ENCODE measurements at places on chromosomes 13 and 19. TPM values are rescaled to one million over a fixed set of nuclear protein-coding genes. Genes with fewer than 3 reads are reported as not detected.
A peak's percentile ranks its signal among the peaks of the same experiment; 100 is the strongest.

GRCh38 chr13:74367193-74367592 lies 233.0 kb upstream of the KLF12 start:
- DNase-seq, result no peak

Gene CPAMD8
- total RNA-seq, result 7.9 TPM

GRCh38 chr13:61728471-61728870 lies 312.8 kb upstream of the PCDH20 start:
- DNase-seq, result no peak

GRCh38 chr19:57656346-57656745 lies 12.4 kb upstream of the ZSCAN4 start:
- DNase-seq, result no peak

- DNase-seq, result no peak
Measured at GRCh38 chr19:49831592-49831991, 13.5 kb downstream of the MED25 start.

DNA sequence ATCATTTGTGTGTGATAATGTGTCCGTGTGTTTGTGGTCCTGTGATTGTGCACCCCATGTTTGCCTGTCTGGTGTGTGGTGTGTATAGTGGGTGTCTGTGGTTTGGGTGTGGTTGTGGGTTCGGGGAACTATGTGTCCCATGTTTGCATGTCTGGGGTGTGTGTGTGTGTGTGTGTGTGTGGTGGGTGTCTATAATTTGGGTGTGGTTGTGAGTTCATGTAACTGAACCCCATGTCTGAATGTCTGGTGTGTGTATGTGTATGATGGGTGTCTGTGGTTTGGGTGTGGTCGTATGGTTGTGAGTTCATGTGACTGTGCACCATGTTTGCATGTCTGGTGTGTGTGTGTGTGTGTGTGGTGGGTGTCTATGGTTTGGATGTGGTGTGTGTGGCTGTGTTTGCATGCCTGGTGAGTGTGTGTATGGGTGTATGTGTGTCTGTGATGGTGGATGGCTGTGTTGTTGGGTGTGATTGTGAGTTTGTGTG lies 11.1 kb upstream of the NFIX start:
- DNase-seq, result no peak

DNA sequence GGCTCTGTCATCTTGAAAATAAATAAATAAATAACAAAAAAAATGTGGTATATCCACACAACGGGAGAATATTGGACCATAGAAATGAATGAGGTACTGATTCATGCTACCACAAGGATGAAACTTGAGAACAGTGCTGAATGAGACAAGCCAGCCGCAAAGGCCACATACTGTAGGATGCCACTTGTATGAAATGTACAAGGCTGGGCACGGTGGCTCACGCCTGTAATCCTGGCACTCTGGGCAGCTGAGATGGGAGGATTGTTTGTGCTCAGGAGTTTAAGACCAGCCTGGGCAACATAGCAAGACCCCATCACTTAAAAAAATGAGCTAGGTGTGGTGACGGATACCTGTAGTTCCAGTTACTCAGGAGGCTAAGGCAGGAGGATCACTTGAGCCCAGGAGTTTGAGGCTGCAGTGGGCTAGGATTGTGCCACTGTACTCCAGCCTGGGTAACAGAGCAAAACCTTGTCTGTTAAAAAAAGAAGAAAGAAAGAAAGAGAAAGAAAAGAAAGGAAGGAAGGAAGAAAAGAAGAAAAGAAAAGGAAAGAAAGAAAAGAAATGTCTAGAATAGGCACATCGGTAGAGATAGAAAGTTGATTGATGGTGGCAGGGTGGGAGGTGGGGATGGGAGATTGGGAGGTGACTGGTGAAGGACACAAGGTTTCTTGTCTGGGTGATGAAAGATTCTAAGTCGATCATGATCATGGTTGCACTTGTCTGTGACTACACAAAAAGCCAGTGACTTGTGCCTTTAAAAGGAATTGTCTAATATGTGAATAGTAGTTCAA lies 20.3 kb downstream of the HPN start:
- no peak for DNase-seq

GRCh38 chr13:42895776-42896175 lies 96.3 kb downstream of the EPSTI1 start:
- no peak for DNase-seq

DNA sequence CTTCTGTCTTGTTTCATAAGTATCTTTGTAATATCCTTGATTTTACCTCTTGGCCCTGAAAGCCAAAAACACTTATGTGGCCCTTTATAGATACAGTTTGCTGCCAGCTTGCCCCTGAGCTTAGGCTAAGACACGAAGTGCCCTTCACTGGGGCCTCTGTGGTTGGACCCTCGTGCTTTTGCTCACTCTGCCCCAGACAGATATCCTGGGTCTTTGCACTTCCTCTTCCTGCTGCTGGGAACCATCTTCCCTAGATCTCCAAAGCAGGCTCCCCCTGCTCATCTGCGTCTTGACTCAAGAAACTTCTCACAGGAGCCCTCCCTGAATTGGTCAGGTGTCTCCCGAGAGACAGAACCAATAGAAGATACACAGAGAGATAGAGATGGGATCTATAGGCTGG lies 2.0 kb upstream of the TNFSF14 start:
- DNase-seq, result no peak

Gene KLK8
- not detected for total RNA-seq

Gene FBXO27
- 19.7 TPM for total RNA-seq

DNA sequence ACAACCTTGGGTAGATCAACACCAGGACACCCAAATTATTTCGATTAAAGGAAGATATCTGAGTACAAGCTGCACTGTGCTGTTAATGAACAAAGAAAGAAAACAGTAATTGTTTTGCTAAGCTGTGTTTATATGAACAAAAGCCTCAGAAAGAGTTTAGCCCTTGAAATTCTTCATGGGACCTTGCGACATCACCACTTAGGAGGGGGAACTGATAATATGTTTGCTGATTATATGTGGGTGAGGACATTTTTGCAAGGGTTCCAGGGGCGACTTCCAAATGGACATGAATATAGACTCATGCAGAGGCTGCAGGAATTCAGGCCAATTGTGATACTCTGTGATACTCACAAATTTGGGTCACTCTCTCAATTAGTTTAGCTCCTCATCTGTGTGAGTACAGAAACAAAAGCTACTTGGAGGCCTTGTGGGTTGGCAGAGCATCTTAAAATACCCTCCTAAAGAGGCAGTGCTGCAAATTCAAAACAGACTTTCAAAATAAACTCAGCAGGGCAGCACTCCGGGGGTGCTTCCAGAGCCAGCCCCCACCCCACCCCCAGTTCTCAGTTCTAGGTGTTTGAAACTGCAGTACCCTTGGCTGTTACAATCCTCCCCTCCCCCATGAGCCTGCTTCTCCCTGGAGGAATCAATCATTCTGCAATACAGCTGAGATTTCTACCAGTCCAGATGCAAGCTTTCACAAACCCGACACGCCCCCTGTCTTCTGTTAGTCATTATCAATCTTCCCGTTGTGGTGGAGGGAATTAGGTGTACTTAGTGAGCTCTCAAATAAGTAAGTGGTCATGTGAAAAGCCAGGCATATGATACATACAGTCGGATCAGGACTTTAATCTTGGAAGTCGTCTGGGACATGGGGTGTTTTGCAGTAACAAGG lies 97.0 kb upstream of the MBNL2 start:
- DNase-seq, result peak; percentile 39

DNA sequence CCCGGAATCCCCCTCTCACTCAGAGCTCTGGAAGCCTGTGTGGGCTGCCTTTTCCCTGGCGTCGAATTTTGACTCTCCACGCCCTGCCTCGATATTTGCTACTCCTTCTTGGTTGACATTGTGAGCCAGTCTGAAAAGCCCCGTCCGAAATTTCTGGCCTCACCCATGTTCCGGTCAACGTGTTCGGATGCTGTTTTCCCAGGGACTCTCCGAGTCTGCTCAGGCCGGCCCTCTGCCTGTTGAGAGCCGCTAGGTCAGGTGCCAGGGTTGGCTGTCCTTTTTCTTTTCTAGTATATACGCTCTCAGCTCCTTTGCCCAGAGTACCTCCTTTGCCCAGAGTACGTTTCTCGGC lies 6.8 kb upstream of the DGKH start:
- DNase-seq, result peak; percentile 43

GRCh38 chr19:15372470-15372869 lies 7.1 kb downstream of the AKAP8 start:
- DNase-seq, result no peak

Gene ADAMTS10
- total RNA-seq, result 23.6 TPM

GRCh38 chr13:51681037-51681678 lies 96.9 kb downstream of the WDFY2 start:
- no peak for DNase-seq

- peak; percentile 69 for DNase-seq
Measured at GRCh38 chr19:8396563-8397203, 6.5 kb downstream of the RAB11B start.

- no peak for DNase-seq
Measured at GRCh38 chr19:29680447-29680846, 15.2 kb downstream of the PLEKHF1 start.

GRCh38 chr13:44972956-44973581 lies 16.2 kb downstream of the NUFIP1 start:
- no peak for DNase-seq

DNA sequence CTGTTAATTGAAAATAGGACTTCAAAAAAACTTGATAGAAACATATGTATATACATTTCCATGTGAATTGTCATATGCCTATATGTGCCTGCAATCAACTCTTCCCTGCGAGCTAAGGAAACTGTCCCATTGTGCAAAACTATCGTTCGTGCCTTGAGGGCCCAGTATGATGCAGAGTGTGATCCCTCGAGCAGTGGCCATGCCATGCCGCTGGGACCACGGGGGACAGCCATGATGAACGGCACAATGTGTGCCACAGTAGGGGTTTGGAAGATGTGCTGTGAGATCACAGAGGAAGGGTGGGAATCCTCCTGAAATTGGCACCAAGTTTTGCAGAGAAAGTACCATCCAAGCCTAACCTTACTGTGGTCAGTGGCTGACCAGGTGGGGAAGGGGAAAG lies 118.1 kb upstream of the SOX1 start:
- DNase-seq, result no peak

Gene ZNF490
- total RNA-seq, result 7.8 TPM

GRCh38 chr19:15122331-15123030 lies 15.3 kb downstream of the SYDE1 start:
- DNase-seq, result no peak

DNA sequence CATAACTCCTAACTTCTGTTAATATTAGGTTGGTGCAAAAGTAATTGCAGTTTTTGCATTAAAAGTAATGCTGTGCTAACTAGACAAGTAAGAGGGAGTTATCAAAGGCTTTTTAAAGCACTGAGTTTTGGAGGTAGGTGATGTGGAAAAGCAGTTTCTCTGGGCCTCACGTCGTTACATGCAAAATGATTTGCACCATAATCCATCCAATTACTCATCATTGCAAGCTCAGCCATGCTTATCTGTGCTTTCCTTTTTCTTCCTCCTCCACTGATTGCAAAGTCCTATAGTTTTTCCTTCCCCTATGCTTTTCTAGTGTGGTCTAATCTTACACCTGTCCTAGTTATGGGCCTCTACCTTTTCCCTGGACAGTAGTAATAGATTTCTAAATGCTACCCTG lies 35.4 kb upstream of the INTS6 start:
- DNase-seq, result no peak

DNA sequence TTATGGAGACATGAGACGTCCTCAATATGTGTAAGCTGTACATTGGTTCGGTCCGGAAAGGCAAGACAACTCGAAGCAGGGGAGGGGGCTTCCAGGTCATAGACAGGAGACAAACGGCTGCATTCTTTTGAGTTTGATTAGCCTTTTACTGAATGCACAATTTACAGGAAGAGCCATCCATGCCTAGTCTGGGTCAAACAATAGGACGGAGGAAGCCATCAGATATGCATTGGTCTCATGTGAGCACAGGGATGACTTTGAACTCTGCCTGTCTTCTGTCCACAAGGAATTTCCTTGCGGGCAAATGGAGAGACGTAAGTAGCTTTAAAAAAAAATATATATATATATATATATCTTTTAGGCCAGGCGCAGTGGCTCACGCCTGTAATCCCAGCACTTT lies 1.9 kb upstream of the CCNP start:
- no peak for DNase-seq

DNA sequence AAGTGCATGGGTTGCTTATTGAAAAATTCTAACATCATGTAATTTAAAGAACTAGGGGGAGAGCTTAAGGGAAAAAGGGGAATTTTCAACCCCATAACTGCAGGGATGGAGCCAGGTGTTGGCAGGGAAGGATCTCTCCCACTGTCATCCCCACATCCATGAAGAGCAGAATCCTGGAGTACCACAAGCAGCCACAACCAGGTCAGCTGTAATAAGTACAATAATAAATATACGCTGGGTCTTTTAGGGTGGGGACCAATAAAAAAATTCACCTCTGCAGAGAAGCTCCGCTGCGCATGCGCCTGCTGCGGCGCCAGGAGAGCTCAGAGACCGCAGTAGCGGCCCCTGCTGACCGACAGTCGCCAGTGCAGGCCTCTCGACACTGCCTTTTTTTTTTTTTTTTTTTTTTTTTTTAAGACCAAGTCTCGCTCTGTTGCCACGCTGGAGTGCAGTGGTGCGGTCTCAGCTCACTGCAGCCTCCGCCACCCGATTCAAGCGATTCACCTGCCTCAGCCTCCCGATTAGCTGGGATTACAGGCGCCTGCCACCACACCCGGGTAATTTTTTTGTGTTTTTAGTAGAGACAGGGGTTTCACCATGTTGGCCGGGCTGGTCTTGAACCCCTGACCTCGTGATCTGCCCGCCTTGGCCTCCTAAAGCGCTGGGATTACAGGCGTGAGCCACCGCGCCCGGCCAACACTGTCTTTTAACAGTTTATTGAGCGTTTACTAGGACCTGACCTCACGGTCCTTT lies 2.5 kb upstream of the EEF2 start:
- peak; percentile 87 for DNase-seq

- no peak for DNase-seq
Measured at GRCh38 chr19:53156850-53157249, 2.0 kb downstream of the ZNF347 start.

Gene STOML3
- not detected for total RNA-seq

DNA sequence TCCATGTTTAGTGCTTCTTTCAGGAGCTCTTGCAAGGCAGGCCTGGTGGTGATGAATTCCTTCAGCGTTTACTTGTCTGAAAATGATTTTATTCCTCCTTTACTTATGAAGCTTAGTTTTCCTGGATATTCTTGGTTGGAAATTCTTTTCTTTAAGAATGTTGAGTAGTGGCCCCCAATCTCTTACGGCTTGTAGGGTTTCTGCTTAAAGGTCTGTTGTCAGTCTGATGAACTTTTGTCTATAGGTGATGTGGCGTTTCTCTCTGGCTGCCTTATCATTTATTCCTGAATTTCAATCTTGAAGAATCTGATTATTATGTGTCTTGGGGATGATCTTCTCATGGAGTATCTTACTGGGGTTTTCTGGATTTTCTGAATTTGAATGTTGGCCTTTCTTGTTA lies 26.0 kb downstream of the ZNF430 start:
- no peak for DNase-seq

GRCh38 chr13:31957772-31958171 lies 73.8 kb upstream of the FRY start:
- DNase-seq, result no peak

GRCh38 chr13:49342454-49342853 lies 94.7 kb downstream of the CDADC1 start:
- DNase-seq, result no peak

Gene PRR36
- 0.60 TPM for total RNA-seq

Gene CDX2
- total RNA-seq, result not detected

GRCh38 chr13:33175991-33176390 lies 109.6 kb downstream of the STARD13 start:
- no peak for DNase-seq

Gene TRPM4
- total RNA-seq, result 8.2 TPM

GRCh38 chr13:110525328-110526319 lies 35.9 kb downstream of the RAB20 start:
- no peak for DNase-seq

Data from ovary (tissue), 10 donors.